Activated CD4-positive, alpha-beta memory T cell treated with anti-CD3 and anti-CD28 coated beads, Interleukin-2, amount 10 ng/mL, durations not matched to agents 7 days and 5 days (primary cell): ENCODE measurements at places on chromosomes 3 and 15.

GRCh38 chr3:186320862-186321568 is 41.0 kb downstream of the DGKG start:
- no peak overlapping the region for H3K27ac ChIP-seq
- H3K27me3 ChIP-seq = peaks cover 5% of the 10 kb centered on the region
- no peak overlapping the region for H3K4me3 ChIP-seq
- DNase-seq = no peak
- no peaks in the 10 kb centered on the region for H3K36me3 ChIP-seq

- no peaks in the 10 kb centered on the region for H3K27me3 ChIP-seq
- H3K4me3 ChIP-seq = peak overlapping the region; percentile 61
- H3K27ac ChIP-seq = peak overlapping the region; percentile 92
- no peaks in the 10 kb centered on the region for H3K36me3 ChIP-seq
These were observed 160.2 kb upstream of the TBL1XR1 start for GRCh38 chr3:177357352-177358090.

GRCh38 chr15:29692527-29692926 is 129.7 kb downstream of the TJP1 start:
- no peak overlapping the region for H3K4me3 ChIP-seq
- H3K36me3 ChIP-seq = no peaks in the 10 kb centered on the region
- no peak overlapping the region for H3K27ac ChIP-seq
- peaks cover 3% of the 10 kb centered on the region for H3K27me3 ChIP-seq
- DNase-seq = no peak
- H3K4me1 ChIP-seq = no peaks in the 10 kb centered on the region

DNA sequence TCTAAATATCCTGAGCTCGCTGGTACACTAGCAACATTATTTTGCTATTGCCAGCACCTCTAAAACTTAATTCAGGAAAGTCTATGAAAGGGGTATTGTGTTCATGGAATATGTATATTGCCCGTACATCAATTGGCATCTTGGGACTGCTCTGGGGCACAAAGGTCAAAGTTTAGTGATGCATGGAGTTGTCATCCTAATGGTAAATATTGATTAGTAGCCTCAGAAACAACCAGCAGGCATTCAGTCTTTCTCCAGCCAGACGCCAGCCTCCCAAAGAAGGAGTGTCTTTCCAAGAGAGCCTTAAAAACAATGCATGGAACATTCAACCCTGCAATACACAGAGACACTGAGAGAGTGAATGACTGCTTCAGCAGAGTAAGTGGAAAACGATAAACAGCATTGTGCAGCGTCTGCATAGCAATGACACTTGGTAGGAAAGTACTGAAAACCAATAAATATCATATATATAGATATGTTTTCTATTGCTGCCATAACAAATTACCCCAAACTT is 377.3 kb downstream of the SHQ1 start:
- DNase-seq = no peak
- no peak overlapping the region for H3K27ac ChIP-seq
- H3K4me3 ChIP-seq = no peak overlapping the region

DNA sequence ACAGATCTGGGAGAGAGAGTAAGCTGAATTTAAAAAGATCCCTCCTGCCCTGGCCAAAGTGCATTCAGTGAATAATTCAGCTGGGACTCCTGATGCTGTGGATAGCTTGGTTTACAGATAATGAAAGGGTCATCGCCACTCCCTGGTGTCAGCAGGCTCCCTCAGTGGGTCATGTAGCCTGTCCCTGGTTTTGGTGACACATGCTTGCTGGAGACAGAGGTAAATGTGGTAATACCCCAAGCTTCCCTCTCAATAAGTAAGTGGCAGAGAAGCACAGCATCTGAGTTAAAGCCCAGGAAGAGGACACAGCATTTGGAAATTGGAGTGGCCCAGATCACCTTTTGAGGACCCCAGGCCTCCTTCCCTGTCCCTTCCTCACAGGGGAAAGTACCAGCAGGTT is 1.8 kb downstream of the TMEM115 start:
- peaks cover 50% of the 10 kb centered on the region for H3K4me1 ChIP-seq
- no peak for DNase-seq
- peaks cover 39% of the 10 kb centered on the region for H3K36me3 ChIP-seq
- H3K4me3 ChIP-seq = peak overlapping the region; percentile 98
- no peaks in the 10 kb centered on the region for H3K27me3 ChIP-seq
- peak overlapping the region; percentile 26 for H3K27ac ChIP-seq

GRCh38 chr3:152245498-152246170 is 23.1 kb upstream of the MBNL1 start:
- peaks cover 15% of the 10 kb centered on the region for H3K36me3 ChIP-seq
- peaks cover 40% of the 10 kb centered on the region for H3K4me1 ChIP-seq
- DNase-seq = peak; percentile 29
- H3K27ac ChIP-seq = peak overlapping the region; percentile 90
- H3K4me3 ChIP-seq = peak overlapping the region; percentile 81

GRCh38 chr3:152444029-152444641 is 175.4 kb downstream of the MBNL1 start:
- no peaks in the 10 kb centered on the region for H3K27me3 ChIP-seq
- H3K4me3 ChIP-seq = no peak overlapping the region
- H3K27ac ChIP-seq = no peak overlapping the region
- no peak for DNase-seq
- H3K36me3 ChIP-seq = peaks cover 38% of the 10 kb centered on the region

- peaks cover 44% of the 10 kb centered on the region for H3K4me1 ChIP-seq
- no peak overlapping the region for H3K27ac ChIP-seq
- H3K27me3 ChIP-seq = no peaks in the 10 kb centered on the region
- no peaks in the 10 kb centered on the region for H3K36me3 ChIP-seq
- H3K4me3 ChIP-seq = no peak overlapping the region
These were observed 18.0 kb upstream of the RAP2B start for GRCh38 chr3:153144071-153144470.

DNA sequence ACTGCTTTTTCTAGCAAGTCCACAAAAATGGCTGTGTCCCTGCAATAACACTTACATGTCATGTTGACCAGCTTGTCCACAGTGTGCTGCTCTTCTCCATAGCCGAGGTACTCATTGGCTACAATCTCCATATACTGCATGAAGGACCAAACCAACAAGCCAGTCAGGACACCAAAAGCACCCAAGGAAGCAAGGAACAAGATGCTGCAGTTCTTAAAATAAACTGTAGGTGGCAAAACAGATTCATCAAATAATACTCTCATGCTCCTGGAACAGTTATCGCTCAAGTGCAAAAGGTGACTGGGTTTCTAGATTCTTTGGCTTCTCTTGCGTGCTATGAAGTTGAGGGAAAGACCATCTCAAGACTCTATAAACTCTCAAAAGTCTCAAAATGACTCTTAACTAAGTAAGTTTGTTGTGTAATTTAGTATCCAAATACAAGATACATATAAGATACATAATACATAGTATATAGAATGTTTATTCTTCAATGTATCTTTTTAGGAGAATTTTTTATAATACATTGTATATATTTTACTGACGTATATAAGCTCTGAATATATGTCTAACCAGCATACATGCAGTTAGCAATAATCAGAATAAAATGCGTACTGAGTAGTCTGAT is 57.0 kb downstream of the NEK10 start:
- no peaks in the 10 kb centered on the region for H3K4me1 ChIP-seq
- no peak overlapping the region for H3K4me3 ChIP-seq
- H3K36me3 ChIP-seq = no peaks in the 10 kb centered on the region
- DNase-seq = no peak

GRCh38 chr3:122100591-122101463 is 45.7 kb downstream of the CD86 start:
- peaks cover 13% of the 10 kb centered on the region for H3K36me3 ChIP-seq
- DNase-seq = peak; percentile 78
- no peaks in the 10 kb centered on the region for H3K27me3 ChIP-seq
- H3K4me1 ChIP-seq = peaks cover 18% of the 10 kb centered on the region
- no peak overlapping the region for H3K27ac ChIP-seq

GRCh38 chr3:15159501-15160136 is 46.4 kb upstream of the CAPN7 start:
- peaks cover 6% of the 10 kb centered on the region for H3K4me1 ChIP-seq
- no peak overlapping the region for H3K4me3 ChIP-seq

DNA sequence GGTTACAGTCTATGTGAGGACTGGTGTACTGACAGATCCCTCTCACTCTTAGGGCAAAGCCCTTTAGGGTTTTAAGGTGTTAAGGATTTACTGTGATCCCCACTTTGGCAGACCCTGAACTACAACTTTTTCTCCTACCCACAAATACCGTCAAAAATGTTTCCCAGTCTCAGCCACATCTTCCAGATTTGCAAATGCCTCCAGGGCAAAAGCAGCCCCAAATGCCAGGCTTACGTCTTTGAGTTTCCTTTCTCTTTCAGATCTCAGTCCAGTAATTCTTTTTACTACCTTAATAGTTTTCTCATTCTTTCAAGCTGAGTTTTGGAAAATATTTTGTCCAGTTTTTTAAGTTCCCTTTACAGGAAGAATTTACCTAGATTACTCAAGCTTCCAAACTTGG is 13.4 kb upstream of the ITGA11 start:
- H3K36me3 ChIP-seq = no peaks in the 10 kb centered on the region
- H3K27ac ChIP-seq = no peak overlapping the region
- H3K27me3 ChIP-seq = peaks cover 55% of the 10 kb centered on the region
- no peak overlapping the region for H3K4me3 ChIP-seq
- DNase-seq = no peak
- no peaks in the 10 kb centered on the region for H3K4me1 ChIP-seq

- H3K27ac ChIP-seq = no peak overlapping the region
- no peak for DNase-seq
These were observed 181.8 kb downstream of the MCTP2 start for GRCh38 chr15:94412979-94413746.

- H3K4me1 ChIP-seq = no peaks in the 10 kb centered on the region
- DNase-seq = no peak
- no peaks in the 10 kb centered on the region for H3K27me3 ChIP-seq
These were observed 787.9 kb upstream of the LMCD1 start for GRCh38 chr3:7713724-7714123.

- H3K4me3 ChIP-seq = no peak overlapping the region
- no peak for DNase-seq
- no peaks in the 10 kb centered on the region for H3K36me3 ChIP-seq
- H3K27ac ChIP-seq = no peak overlapping the region
- no peaks in the 10 kb centered on the region for H3K4me1 ChIP-seq
- peaks cover 2% of the 10 kb centered on the region for H3K27me3 ChIP-seq
These were observed 8.9 kb upstream of the CMTM8 start for GRCh38 chr3:32229565-32229964.

DNA sequence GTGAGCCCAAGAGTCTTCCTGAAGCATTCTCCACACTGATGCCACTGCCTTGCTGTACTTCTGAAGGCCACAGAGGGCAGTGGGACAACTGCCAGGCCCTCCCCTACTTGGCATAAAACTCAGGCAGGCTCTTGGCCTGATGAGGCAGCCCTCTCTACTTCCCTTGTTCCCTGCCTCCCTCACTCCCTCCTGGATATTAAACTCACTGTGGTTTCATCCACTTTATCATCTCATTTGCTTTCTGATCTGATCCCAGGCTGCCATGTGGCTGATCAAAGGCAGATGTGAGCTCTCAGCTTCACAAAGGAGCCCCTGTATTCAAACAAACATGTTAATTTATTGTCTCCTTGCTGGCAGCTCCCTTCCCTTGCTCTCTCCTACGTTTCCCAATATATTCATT is 533.5 kb downstream of the IGSF11 start:
- no peaks in the 10 kb centered on the region for H3K36me3 ChIP-seq
- no peak for DNase-seq
- no peak overlapping the region for H3K27ac ChIP-seq
- H3K4me3 ChIP-seq = no peak overlapping the region

DNA sequence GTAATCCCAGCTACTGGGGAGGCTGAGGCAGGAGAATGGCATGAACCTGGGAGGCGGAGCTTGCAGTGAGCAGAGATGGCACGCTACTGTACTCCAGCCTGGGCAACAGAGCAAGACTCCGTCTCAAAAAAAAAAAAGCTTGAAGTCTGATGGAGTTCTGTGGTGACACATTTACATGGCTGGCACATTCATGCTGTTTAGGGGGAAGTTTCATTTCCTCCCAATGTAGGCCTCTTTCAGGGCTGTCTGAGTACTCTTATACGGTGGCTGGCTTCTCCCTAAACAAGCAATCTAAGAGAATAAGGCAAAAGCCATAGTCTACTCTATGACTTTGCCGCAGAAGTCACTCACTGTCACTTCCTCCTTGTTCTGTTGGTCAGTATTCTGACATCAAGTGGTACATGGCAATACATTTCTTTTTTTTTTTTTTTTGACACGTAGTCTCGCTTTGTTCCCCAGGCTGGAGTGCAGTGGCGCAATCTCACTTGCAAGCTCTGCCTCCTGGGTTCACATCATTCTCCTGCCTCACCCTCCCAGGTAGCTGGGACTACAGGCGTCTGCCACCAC is 41.2 kb downstream of the OIP5 start:
- H3K27ac ChIP-seq = no peak overlapping the region
- H3K36me3 ChIP-seq = peaks cover 61% of the 10 kb centered on the region
- no peaks in the 10 kb centered on the region for H3K27me3 ChIP-seq
- peaks cover 40% of the 10 kb centered on the region for H3K4me1 ChIP-seq
- no peak overlapping the region for H3K4me3 ChIP-seq
- DNase-seq = no peak

DNA sequence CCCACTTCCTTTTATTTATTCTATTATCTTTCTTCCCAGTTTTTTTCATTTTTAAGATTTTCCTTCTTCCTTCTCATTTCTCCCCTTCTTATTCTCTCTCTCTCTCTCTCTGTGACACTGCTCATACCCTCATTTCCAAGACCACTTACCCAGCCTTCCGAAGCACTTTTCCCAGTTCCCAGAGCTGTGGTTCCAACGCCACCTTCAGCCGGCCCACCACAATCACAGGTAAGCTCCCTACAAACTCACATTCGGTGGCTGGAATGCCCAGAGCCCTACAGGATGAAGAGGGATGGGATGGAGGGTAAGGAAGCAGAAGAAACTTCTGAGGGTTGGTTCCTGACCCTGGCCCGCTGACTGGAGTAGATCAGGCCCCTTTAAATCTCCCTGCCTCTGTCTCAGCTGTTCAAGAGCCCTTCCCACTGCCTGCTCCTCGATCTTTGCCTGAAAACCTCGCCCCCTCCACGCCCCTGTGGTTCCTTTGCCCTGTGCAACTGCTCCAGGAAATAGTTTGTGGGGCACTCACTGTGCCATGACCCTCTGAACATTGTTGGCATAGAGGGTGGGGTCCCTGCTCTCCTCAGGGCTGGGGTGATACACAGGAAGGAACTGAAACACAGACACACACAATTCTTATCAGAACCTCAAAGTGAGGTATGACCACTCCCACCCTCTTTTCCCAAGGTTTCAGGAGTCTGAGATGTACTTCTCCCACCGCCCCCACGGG is 4.8 kb downstream of the LPCAT4 start:
- H3K27me3 ChIP-seq = no peaks in the 10 kb centered on the region
- DNase-seq = no peak
- peaks cover 56% of the 10 kb centered on the region for H3K36me3 ChIP-seq
- no peak overlapping the region for H3K4me3 ChIP-seq
- peaks cover 33% of the 10 kb centered on the region for H3K4me1 ChIP-seq

DNA sequence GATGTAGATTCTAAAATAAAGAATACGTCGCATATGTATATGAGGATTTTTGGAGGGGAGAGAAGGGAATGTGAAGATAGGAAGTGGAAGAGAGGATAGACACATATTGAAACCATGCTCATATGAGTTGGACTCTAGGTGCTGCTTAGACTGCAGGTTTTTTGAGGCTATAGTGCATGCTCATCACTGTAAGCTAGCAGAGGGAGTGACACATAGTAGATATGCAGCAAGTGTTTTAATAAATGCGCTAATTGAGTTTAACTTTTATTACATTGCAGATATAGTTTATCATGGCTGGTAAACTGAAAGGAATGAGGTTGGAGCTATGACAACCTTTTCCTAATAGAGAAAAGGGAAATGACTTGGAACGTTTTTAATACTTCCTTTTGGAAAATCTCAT is 7.7 kb downstream of the SEMA6D start:
- no peak overlapping the region for H3K27ac ChIP-seq
- no peaks in the 10 kb centered on the region for H3K4me1 ChIP-seq
- H3K4me3 ChIP-seq = no peak overlapping the region
- H3K27me3 ChIP-seq = peaks cover 11% of the 10 kb centered on the region
- no peaks in the 10 kb centered on the region for H3K36me3 ChIP-seq
- no peak for DNase-seq
